ENCODE measurements at places on chromosomes 2 and 18. TPM values are rescaled to one million over a fixed set of nuclear protein-coding genes. Genes with fewer than 3 reads are reported as not detected.

The SPHKAP gene
- not detected for polyA plus RNA-seq

The FBXO48 gene
- 1.1 TPM for polyA plus RNA-seq

The EMX1 gene
- polyA plus RNA-seq = 0.62 TPM

The KIF1A gene
- polyA plus RNA-seq = 0.63 TPM

The CCDC141 gene
- 0.12 TPM for polyA plus RNA-seq

The HNMT gene
- 65.5 TPM for polyA plus RNA-seq

The SULT1C2 gene
- 13.8 TPM for polyA plus RNA-seq

The EGR4 gene
- 0.05 TPM for polyA plus RNA-seq

The STARD6 gene
- polyA plus RNA-seq = not detected

The SKA1 gene
- polyA plus RNA-seq = 2.1 TPM

The VAMP5 gene
- 95.1 TPM for polyA plus RNA-seq

The TMEM169 gene
- 0.37 TPM for polyA plus RNA-seq

The GCG gene
- polyA plus RNA-seq = 4.7 TPM

The MC4R gene
- polyA plus RNA-seq = not detected

GRCh38 chr2:1677821-1678165 is 66.5 kb downstream of the PXDN start:
- DNase-seq = no peak

GRCh38 chr2:10065773-10066055 is 14.5 kb downstream of the CYS1 start:
- no peak for DNase-seq

DNA sequence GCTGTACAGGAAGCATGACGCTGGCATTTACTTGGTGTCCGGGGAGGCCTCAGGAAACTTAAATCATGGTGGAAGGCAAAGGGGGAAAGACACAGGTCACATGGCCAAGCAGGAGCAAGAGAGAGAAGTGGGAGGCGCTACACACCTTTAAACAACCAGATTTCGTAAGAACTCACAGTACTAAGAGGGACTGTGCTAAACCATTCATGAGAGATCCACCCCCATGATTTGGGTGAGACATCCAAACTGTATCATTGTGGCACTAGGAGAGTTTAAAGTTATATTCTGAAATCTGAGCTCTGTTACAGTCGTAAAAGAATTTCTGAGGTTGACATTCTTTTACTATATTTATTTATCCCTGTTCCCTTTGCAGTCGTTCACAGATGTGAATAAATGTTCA is 116.6 kb downstream of the ICA1L start:
- no peak for DNase-seq

GRCh38 chr2:26172189-26172870 is 558 bp upstream of the GAREM2 start:
- DNase-seq = no peak

DNA sequence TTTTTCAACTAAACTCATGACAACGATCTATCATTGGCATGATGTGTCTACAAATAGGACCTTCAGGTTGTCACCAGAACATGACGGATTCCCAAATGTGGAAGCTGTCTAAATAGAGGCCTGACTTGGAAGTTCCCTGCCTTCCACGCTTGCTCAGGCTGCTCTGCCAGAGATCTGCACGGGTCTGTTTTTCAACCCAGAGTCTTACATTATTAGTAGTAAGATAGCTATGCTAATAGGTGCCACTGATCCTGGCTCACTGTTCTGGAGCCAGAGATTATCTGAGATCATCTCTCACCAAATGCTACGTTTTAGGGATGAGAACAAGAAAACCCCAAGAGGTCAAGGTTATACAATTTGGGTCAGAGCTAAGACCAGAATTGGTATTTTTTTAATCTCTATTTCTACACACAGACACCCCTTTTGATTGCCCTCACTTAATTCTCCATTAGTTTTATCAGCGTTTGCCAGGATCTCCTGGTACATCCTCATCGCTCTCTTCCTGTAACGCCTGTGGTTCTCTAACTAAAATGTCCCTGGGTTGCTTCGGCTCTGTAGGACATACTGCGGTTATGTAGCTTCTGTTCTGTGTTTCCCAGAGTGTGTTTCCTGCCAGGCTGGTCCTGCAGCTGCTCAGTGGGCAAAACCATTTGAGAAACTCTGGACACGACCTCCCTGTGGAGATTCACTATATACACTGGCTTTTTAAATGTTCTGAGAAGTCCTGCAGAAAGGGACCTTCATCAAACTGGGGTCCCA is 5.7 kb downstream of the CDC42EP3 start:
- no peak for DNase-seq

DNA sequence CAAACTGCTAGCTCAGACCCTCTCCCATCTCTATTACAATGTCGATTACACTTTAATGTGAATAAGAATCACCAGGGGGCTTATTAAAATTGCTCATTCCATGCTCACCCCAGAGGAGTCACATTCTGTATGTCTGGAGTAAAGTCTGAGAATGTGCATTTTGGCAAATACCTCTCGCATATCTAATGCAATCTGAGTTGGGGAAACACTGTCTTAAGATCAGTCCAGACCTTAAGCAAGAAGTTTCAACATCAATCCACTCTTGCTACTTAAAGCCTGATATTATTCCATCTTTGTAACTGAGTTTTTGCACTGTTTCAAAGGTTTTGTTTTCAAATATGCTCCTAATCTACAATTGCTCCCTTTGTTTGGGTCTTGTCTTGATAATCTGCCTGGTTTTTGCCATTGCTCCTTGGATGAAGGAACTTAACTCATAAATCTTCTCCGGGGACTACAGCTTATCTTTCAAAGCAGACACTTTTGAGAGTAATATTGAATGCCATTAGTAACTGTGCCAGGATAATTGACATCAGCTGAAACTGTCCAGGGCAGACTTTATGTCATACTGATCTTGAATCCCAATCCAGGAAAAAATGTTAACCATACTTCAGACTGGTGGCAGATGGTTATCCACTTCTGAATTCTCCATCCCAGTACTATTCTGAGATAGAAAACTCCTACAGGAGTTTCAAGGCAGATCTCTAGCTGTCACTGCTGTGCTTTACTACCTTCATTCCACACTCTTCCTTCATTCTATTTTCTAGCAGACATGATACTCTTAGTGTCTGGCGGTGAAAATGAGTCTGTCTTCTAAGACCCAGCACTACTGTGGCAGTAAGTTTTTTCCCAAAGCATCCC is 200.9 kb downstream of the ERBB4 start:
- no peak for DNase-seq

GRCh38 chr2:235416858-235417499 is 76.9 kb upstream of the AGAP1 start:
- no peak for DNase-seq

GRCh38 chr2:229861431-229861830 is 60.4 kb downstream of the TRIP12 start:
- DNase-seq = no peak

DNA sequence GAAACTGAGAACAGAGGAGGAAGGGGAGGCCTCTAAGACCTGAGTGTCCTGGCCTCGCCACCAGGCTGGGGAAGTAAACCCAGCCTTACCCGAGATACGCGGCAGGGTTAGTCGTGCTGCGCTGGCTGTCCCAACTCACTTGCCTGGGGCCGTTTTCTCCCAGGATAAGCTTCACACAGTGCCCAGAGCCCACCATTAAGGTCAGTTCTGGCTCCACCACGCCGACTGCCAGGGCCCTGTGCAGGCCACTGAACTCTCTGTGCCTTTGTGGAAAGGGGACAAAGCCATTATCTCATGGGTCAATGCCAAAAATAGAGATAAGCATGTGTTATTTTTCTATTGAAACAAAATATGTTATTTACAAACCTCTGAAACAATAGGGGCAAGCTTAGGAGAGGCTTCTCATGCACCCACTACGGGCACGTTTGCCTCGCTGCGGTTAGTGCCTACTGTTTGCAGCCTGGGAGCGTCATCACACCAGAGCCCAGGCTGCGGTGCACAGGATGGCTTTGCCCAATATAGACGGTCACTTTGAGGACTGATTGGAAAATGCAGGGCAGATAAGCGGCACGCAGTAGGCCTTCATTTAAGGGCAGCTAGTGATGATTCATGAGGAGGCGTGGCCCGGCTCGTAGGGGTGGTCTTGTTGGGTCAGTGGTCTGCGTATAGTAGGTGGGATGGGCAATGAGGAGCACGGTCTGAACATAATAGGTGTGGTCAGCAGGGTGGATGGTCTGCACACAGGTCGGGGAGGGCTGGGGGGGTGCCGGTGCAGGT is 242.1 kb downstream of the GLI2 start:
- no peak for DNase-seq

- no peak for DNase-seq
Measured at GRCh38 chr2:10292033-10292432, 10.7 kb upstream of the HPCAL1 start.

DNA sequence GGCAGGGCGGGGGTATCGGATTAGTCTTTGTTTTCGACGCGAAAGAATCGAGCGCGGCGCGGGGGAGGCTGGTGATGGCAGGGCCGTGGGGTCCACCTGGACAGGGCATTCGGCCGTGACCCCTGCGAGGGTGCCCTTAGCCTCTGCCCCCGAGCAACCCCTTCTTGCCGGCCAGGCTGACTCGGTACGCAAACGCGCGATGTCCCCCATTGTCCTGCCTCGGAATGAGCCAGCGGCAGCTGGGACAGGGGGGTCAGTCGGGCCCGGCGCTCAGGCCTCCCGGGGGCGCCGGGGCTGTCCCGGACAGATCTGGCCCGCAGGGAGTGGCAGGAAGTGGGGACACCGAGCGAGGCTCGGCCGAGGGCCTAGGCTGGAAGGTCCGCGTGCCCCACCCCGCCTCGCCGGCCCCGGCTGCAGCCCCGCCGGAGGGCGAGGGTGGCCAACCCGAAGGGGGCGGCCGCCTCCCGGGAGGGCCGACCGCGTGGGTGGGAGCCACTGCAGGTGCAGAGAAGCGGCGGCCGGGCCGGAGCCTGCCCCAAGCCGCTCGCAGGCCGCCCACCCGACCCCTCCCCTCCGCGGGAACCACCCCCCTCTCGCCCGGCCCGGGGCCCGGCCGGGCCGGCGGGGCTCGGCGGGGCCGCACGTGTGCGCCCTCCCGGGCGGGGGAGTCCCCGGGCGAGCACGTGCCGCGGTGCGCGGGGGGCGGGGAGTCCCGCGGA is at the start of gene TET3:
TSS of gene TET3 (plus strand) at position 708 of the 719 bp plus-strand sequence. CDS start 1,494 bp downstream, outside the sequence.
- DNase-seq = peak; percentile 67

DNA sequence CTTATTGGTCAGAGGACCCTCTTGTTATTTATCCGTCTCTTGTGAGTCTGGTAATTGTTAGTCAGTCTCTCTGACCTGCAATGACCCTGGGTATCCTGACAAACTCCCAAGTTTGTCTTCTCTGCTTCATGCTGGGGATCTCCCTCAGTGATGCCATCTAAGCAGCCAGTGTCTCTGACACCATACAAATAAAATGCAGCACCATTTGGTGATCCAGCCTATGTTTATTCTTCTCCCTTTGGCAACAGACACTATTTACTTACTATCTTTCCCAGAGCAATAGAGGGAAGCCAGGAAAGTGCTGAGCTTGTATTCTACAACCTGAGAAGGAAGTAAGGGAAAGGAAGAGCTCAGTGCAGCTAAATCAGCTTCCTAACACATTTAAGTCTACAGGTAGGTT is 15.9 kb downstream of the SERPINE2 start:
- no peak for DNase-seq

GRCh38 chr2:149715005-149715592 is 127.5 kb upstream of the MMADHC start:
- DNase-seq = peak; percentile 30

DNA sequence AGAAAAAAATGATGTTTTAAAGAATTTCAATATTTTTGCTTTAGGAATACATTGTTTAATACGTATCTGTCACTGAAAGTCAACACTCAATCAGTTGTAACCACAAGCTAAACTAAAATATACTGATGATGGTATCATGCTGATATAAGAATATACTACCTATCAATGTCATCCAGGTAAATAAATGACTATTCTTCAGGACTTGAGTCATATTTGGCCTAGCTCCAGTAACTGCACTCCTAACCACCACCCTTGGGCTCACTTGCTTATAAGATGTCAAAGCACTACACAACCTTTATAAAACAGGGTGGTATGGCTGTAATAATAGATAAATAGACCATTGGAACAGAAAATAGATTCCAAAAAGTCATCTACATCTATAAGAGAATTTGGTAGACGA is 48.8 kb downstream of the RND3 start:
- no peak for DNase-seq

DNA sequence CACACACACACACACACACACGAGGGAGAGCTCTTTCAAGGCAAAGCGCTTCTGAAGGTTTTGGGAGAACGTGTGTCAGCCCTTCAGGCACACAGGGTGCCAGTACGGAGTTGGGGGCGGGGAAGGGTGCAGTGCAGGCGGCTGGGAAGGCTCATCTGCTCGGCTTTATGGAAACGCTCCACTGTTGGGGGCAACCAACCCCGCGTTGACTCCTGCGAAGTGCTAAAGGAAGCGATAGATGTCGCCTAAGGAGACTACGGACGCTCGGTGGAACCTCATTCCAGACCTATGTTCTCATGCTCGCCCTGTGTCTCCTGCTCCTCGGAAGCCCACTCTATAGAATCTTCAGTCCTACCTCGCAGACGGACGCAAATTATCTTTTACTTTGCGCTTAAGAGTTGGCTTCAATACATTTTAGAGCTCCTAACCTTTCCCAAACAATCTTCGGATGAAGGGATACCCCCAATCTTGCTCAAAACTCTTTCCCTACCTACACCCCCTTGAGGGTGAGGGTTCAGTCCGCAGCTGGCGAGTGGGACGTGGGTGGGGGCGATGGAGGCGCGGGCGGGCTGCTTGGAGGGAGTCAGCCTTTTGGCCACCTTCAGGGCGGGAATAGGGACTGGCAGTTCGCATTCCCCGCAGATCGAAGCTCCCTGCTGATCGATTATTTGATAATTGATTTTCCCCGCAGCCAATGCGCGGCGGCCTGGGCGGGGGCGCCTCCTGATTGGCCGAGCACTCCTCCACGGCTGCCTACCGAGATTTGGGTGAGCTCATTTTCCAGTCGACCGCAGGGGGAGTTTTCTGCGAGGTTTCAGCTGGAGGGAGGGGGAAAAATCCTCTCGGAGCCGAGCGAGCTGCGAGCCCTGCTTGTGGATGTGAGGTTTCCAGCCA is 1.9 kb upstream of the MEIS1 start:
- DNase-seq = peak; percentile 88

DNA sequence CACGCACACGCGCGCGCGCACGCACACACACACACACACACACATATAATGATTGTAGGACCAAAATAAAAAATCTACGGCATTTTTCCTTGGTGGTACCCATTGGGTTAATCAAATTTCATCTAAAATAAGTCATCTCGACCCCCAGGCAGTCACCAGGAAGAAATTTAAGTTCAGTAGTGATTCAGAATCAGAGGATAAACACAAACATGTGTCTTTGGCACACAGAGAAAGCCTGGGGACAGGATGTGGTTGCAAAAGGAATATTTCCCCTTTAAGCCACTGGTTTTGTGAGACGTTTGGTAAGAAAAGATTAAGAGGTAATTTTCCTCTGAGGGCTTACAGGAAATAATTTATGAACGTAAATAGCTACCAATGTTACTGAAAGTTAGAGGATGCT is 171.6 kb upstream of the PIEZO2 start:
- no peak for DNase-seq
